ENCODE measurements at places on chromosomes 12 and 14.

- ATAC-seq, result no peak
These were observed 82.3 kb downstream of the SSPN start for GRCh38 chr12:26277506-26278246.

DNA sequence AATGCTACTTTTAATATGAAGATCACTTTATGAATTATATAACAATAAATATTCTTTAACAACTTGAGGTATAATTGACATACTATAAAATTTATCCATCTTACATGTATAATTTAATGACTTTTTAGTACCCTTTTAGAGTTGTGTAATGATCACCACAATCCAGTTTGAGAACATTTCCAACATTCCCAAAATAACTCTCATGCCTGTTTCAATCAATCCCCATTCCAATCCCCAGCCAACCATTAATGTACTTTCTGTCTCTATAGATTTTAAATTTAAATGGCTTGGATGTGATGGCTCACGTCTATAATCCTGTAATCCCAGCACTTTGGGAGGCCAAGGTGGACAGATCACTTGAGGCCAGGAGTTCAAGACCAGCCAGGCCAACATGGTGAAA lies 23.5 kb upstream of the FRMD6 start:
- no peak for ATAC-seq

GRCh38 chr12:57191410-57191809 lies 25.2 kb upstream of the NXPH4 start:
- no peak for ATAC-seq

DNA sequence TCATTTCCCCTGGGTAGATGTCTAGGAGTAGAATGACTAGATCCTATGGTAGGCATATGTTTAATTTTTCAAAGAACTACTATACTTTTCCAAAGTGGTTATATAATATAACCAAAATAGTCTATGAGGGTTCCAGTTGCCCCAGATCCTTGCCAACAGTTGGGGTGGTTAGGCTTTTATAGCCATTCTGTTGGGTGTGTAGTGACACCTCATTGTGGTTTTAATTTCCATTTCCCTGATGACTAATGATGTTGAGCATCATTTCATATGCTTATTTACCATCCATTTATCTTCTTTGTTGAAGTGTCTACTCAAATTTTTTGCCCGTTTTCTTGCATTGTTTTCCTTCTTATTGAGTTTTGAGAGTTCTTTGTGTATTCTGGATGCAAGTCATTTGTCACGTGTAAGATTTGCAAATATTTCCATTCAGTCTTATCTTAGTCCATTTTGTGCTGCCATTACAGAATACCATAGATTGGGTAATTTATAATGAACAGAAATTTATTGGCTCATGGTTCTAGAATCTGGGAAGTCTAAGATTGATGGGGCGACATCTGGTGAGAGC lies 4.7 kb downstream of the SYNE2 start:
- ATAC-seq, result peak; percentile 41

- ATAC-seq, result no peak
These were observed 1.8 kb upstream of the SP1 start for GRCh38 chr12:53378222-53378621.

- ATAC-seq, result peak; percentile 89
These were observed at the start of gene MRPL52 for GRCh38 chr14:22829661-22830442. Gene MRPL52, plus strand, starts transcription at chr14:22829887. Its CDS starts 26 bp downstream, at chr14:22829913.

GRCh38 chr14:102633906-102634595 lies 41.6 kb downstream of the RCOR1 start:
- ATAC-seq, result peak; percentile 16

- no peak for ATAC-seq
These were observed 247.4 kb downstream of the GALC start for GRCh38 chr14:87745507-87746118.

GRCh38 chr14:57066887-57067513 lies 201.7 kb downstream of the EXOC5 start:
- no peak for ATAC-seq

DNA sequence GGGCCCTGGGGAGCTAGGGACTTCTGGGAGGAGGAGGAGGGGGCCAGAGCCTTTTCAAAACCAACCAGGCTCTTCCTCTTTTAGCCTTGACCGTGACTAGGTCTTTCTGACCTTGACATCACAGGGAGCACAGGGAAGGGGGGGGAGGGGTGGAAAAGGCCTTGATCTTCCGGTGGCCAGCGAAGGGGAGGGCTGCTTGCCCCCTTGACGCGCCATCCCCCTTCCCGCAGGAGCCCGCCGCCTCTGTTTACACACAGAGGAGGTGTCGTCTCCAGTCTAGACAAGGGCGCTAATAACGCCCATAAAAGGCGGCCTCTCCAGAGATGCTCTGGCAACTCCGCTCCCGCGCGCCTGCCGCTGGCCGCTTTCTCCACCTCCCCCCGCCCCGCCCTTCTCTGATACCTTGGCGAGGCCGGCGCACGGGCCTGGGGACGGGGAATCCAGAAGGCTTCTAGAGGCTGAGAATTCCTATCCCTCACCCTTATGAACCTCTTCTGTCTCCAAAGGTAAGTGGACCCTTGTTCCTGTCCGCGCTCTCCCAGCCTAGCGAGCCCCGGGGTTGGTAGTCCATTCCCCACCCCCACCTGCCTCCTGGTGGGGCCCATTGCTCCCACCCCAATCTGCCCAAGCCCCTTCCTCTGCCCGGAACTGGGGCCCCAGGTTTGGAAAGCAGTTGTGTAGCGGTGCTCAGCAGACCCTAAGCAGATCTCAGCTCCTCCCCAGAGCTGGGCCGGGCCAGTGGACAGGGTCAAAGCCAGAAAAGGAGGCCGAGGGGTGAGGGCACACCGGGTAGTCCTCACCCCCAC lies 4.9 kb upstream of the HOXC12 start:
- ATAC-seq, result no peak

GRCh38 chr14:105538481-105539049 lies 12.2 kb downstream of the TMEM121 start:
- ATAC-seq, result peak; percentile 8

- no peak for ATAC-seq
These were observed 1605.7 kb upstream of the FLRT2 start for GRCh38 chr14:83924259-83924658.

DNA sequence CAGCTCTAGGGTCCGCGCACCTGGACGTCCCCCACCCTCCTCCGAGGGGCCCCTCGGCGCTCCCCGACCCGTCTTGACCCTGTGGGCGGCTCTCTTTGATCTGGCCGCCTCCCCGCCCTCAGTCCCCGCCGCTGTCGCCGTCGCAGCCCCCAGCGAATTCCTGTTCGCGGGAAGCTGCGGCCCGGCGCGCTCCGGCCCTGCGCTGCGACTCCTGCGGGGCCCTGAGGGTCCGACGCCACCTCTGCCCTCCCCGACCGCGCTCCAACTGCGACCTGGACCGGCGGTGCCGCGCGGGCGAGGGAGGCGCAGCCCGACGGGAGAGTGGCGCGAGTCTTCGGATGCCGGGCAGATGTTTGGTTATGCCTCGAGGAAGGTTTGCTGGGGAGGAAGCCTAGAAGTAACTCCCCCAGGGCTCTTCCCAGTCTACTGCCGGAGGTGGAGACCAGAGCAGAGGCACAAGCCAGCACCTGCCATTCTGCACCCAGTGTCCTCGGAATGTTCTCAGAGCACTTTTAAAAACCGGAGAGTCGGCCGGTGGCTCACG lies 440 bp upstream of the ISM2 start:
- peak; percentile 34 for ATAC-seq

DNA sequence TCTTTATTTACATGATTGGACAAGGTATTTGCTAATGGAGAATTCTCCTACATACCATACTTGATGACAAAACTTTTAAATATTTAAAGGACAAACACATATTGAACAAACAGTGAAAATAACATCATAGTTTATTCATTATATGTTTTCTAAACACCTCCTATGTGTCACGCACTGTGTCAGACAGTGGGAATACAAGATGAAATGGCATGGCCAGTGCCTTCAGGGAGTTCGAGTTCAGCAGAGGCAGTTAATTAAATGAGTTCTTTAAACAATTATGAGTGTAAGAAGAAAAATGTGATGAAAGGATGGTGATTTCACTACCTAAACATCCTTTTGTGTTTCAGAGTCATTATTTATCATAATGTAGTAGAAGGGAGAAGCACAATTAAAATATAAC lies 159.8 kb downstream of the KCNH5 start:
- no peak for ATAC-seq

DNA sequence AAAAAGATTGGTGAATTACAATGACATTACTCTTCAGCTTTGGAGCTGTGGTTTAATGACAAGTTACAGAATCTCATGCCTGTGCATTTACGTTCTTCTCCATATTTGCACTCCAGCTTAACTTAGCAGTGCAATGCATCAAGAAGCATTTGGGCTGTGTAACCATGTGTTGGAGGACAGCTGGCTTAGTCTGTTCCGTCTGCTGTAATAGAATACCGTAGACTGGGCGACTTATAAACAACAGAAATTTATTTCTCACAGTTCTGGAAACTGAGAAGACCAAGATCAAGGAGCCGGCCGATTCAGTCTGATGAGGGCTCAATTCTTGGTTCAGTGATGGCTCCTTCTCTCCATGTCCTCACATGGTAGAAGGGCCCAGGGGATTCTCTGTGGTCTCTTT lies 943.5 kb downstream of the BCL11B start:
- no peak for ATAC-seq

DNA sequence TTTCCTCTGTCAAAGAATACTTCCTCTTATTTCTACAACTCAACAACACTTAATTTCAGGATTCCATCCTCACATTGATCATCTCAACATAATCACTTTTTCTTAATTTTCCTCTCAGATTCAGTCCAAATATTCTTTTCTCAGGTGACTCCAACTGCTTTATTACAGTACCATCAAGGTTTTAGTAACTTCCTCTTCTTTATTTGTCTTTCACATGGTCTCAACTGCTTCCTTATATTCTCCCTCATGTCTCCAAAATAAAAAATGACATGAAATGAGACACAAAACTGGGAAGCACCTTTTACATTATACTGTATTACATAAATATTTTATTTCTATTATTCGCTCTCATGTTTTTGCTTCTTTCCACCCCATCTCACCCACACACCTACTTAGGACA lies 55.5 kb downstream of the PPP2R5E start:
- no peak for ATAC-seq

DNA sequence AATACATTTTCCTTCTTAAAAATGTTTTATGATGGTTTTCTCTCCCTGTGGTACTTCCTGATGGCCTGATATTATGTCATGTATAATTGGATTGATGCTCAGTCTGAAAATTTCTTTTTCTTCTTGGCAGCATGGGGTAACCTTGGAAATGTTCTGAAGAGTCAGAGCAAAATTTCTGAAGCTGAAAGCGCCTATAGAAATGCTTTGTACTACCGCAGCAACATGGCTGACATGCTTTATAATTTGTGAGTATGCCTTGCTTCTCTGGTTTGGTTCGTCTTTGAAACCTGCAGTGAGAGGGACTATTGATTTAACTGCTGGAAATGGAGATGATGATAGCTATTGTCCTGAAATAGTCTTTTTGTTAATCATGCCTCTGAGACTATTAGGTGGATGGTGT lies 243.6 kb downstream of the TMTC2 start:
- no peak for ATAC-seq

- ATAC-seq, result no peak
These were observed 10.4 kb downstream of the CALM1 start for GRCh38 chr14:90407230-90407629.

DNA sequence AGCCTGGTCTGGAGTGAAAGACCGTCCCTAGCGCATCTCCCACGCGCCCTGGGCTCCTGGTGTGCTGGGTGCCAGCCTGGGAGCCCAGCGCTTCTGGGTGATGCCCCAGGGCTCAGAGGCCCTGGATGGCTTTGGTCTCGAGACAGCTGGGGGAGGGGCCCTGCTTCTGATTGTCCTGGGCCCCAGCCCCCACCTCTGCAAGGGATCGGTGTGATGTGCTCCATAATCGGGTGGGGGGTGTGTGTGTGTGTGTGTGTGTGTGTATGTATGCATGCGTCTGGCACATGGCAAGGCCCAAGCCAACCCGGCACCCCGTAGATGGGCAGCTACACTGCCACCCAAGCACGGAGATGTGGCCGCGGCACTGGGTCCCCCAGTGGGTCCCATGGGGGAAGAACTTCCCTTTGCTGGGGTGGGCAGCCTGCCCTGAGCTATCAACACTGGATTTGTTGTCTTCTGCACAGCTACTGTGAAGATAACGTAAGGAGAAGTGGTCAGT lies 3.1 kb downstream of the ZBTB42 start:
- ATAC-seq, result no peak

- ATAC-seq, result no peak
These were observed 5.2 kb downstream of the MDM2 start for GRCh38 chr12:68813242-68813593.

DNA sequence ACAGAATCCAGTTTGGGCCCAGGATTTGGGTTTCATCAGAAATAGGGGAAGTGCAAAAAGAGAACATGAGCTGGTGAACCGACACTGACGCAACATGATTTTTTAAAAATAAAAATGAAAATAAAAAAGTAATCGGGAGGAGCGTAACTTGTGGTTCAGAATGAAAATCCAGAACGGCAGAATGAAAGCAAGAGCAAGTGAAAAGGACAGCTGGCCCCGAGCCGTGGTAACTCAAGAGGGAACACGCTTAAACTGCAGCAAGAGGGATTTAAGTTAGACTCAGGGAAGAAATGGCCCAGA lies 1.6 kb downstream of the SLC6A12 start:
- ATAC-seq, result no peak

DNA sequence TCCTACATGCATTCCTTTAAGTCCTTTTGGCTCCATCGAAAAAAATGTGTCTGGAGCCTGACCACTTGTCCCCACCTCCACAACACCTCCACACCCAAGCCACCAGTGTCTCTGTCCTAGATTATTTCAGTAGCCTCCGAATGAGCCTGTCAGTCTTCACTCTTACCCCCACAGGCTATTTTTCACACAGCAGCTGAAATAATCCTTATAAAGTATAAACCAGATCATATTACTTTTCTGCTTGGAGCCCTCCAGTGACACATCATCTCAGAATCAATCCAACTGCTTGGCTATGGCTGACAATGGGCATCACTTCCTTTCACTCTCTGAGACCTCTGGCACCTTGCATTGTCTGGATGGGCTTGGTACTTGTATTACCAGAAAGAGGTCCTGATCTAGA lies 44.9 kb downstream of the BBS10 start:
- ATAC-seq, result no peak

DNA sequence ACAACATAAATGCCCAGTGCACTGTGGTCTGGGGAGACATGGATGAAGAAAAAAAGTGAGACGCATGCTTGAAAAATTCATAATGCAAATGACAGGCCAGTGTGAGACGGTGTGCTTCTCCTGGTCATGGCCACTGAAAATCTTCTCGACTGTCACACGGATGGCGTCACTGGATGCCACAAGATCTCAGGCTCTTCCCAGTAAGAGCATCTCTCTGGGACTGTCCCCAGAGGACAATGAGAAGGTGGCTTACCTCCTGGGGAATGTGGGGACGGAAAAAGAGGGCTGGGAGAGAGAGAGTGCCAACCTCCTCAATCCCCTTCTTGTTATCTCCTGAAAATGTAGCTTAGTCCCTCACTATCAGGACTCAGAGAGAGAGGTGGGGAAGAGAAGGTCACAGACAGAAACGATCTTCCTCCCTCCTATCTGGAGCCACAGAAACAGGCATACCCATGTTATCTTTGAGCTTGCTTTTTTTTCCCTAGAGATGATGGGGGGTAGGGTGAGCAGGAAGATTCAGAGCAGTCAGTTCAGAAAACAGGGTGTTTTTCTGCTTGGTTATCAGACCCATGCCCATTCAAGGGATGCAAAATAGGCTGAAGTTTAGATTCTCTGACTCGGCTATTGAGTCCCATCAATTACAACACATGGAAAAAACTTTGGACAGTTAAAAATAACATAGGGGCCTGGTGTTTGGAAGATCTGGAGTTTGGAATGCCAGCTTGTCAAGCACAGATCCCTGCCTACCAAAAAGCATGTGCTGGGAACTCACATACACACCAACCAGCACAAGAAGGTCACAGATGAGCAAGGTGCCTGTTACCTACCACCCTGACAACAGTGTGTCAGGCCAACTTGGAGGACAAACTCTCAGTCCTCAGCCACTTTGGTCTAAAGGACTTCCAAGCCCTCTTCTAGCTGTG lies 24.2 kb downstream of the DPF3 start:
- ATAC-seq, result no peak
